ENCODE measurements at places on chromosomes 12 and 14.

GRCh38 chr14:52081964-52082363 lies 13.1 kb upstream of the NID2 start:
- DNase-seq = no peak

GRCh38 chr14:52244328-52244727 lies 23.2 kb upstream of the PTGDR start:
- DNase-seq = no peak

DNA sequence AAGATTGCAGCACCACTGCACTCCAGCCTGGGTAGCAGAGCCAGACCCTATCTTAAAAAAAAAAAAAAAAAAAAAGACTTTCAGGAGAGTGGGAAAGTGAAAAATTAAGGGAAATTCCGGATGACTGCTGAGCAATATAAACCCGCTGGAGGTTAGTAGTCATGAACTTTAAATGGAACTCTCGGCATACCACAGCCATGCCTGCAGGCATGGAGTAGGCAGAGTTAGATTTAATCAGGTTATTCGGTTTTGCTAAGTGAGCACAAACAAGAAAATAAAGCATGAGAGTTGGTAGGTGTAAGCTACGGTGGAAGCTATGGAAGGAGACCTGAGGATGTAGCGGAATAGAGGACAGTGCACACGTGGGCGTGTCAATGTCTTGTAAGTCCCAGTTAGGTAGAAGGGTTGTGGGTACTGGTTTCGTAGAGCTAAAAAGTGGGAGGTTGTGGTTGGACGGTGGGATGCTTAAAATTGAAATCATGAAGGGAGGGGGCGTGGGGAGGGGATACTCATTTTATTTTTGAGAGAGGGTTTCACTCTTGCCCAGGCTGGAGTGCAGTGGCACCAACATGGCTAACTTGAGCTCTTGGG lies 11.8 kb upstream of the TUBA1C start:
- DNase-seq = no peak

GRCh38 chr12:53082637-53083175 lies 3.5 kb upstream of the SPRYD3 start:
- no peak for DNase-seq

DNA sequence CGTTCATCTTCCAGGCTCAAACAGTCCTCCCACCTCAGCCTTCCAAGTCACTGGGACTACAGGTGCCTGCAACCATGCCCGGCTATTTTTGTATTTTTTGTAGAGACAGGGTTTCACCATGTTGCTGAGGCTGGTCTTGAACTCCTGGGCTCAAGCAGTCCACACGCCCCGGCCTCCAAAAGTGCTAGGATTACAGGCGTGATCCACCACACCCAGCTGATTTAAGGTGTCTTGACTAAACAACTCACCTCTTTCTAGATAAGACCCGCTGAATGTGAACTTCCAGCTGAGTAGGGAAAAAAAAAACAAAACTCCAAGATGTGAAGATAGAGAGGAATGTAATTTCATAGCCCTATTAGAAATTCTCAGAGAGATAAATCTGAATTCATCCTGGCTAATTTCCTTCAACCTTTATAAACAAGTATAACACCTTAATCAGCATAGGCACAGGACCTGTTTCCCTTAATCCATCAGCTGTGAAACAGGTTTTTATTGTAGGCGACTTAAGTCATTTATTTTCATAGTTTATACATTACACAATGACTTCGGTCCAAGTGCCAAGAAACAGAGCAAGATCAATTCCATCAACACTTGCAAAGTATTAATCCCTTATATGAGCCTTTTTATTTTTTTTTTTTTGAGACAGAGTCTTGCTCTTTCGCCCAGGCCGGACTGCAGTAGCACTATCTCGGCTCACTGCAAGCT lies 51.5 kb downstream of the HCAR2 start:
- DNase-seq = no peak

GRCh38 chr14:100669468-100669867 lies 57.2 kb upstream of the DLK1 start:
- DNase-seq = no peak

DNA sequence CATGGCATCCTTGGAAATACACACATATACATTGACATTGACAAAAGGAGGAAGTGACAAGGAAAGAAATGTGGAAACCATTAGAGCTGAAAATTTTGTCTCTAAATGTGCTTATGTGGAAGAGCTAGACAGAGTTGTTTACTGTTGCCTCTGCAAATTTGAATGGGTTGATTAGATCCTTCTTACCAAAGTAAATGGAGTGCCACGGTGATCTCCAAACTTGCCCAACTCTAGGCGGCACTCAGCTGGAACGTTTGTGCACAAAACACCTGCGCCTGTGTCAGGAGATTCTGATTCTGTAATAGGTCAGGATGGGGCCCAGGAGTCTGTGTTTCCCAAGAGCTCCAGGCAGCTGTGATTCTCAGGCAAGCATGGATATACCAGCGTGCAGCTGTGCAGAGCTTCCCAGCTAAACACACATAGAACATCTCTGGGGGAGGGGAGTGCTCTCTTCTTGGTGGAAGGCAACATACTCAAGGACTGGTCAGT lies 77.8 kb upstream of the BDKRB2 start:
- DNase-seq = no peak

- DNase-seq = peak; percentile 28
Observed at GRCh38 chr14:89378119-89378518, 38.9 kb downstream of the FOXN3 start.

DNA sequence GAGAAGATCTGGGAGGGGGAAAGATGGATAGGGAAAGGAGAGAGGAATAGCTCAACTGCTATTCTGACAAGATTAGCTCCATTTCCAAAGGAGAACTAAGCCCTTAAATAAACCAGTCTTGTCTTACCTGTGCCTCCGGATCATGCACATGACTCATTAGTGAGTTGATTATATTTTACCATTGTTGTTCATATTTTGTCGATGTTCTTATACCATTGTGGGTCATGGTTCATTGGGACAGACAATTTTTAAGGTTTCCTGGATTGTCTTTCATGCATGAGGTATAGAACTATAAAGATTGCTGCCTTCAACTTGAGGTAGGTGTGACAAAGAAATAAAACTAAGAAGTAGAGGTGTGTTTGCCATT lies 243.0 kb upstream of the ATP2B1 start:
- DNase-seq = no peak

- DNase-seq = no peak
Observed at GRCh38 chr14:59632381-59632780, 55.8 kb upstream of the CCDC175 start.

- no peak for DNase-seq
Observed at GRCh38 chr12:116060764-116061163, 216.7 kb downstream of the MED13L start.

- DNase-seq = no peak
Observed at GRCh38 chr12:93198086-93198485, 179.6 kb upstream of the NUDT4 start.

GRCh38 chr14:79911744-79912143 lies 299.6 kb downstream of the DIO2 start:
- DNase-seq = no peak

GRCh38 chr14:47365233-47365632 lies 310.2 kb downstream of the MDGA2 start:
- no peak for DNase-seq

GRCh38 chr14:85308531-85309300 lies 221.2 kb upstream of the FLRT2 start:
- no peak for DNase-seq

GRCh38 chr12:113479590-113480335 lies 8.1 kb upstream of the LHX5 start:
- no peak for DNase-seq

DNA sequence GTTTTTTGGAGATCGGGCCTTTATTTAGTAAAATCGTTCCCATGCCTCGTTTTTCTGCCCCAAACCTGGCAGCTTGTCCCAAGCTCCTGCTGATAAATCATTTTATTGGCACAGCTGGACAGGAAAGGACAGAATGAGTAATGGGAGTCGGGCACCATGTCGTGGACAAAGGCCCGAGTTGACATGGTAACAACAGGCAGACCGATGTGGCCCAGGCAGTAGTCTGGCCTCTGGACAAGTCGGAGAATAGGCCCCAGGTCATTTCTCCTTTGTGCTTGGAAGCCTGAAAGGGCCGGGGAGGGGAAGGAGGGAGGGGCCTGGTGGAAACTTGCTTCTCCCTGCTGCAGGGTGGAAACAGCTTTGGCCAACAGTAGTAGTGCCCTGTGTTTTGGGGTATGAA lies 234.9 kb downstream of the SUDS3 start:
- no peak for DNase-seq

GRCh38 chr12:47551426-47551851 lies 154.4 kb downstream of the RPAP3 start:
- DNase-seq = no peak

DNA sequence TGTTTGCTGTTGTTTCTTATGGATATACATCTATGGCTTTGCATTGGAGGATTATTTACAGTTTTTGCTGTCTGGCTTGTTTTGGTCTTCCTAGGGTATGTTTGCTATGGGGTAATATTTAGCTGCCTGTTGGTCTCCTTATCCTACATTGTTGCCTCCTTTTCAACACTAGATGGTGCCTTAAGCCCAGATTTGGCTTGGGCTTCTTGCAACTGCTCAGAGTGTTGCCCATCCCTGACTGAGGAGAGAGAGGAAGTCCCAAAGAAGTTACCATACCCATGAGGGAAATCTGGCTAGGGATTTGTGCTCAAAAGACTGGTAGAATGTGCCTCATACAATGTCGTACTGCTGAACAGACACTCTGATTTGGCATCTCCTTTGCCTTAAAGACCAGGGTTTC lies 94.6 kb upstream of the MUCL1 start:
- DNase-seq = no peak

- no peak for DNase-seq
Observed at GRCh38 chr12:110501399-110501751, 536 bp downstream of the VPS29 start.

GRCh38 chr14:22671622-22672021 lies 27.5 kb upstream of the OR6J1 start:
- DNase-seq = no peak

DNA sequence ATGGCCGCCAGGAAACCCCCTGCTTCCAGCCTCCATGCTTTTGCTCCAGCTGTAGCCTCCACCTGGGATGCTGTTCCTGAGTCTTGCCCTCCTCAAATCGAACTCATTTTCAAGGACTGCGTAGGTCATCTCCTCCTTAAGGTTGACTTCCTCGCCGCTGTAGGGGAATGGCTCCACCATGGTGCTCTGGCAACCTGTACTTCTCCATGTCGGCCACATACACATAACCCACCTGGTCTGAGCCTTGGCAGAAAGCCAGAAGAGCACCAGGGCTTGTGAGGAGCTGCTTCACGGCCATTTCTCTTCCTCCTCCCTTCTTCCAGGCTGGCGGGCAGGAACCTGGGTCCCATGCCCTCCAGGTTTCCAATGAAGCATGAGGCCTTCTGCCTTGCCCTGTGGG lies 36.7 kb upstream of the BEGAIN start:
- no peak for DNase-seq

DNA sequence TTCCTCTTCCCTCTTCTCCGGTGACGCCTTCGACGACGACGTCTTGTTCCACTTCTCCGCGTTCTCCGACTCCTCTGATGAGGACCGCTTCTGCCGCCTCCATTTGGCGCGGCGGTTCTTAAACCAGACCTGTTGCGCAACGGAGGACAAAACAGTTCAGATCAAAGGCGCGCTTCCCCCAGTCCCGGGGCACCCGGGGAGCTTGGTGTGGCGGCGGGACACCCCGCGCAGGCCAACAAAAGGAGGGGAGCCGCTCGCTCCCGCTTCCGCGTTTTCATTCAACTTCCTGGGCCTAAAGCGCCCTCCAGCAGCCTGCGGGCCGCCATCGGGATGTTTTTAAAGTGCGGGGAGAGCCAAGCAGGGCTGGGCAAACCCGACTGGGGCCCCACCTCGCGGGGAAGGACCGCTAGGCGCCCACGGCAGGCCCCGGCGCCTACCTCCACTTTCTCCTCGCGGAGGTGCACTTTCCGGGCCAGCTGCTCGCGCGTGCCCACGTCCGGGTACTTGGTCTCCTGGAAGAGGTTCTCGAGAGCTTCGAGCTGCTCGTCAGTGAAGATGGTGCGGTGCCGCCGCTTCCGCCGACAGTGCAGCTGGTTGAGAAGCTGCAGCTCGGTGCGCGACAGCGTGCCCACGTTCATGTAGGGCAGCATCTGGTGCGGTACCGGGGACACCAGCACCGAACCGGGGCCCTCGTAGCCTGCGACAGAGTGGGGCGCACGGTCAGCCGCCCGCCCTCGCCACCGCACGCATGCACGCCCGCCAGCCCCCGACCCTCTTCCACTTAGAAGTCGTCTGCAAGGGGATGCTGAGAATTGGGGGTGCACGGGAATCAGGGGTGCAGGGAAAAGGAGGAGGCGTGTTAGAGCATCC lies 1.2 kb downstream of the GSC start:
- DNase-seq = no peak

- no peak for DNase-seq
Observed at GRCh38 chr12:31466768-31467167, 124.2 kb downstream of the DENND5B start.

- DNase-seq = no peak
Observed at GRCh38 chr12:80173083-80173864, 73.9 kb downstream of the OTOGL start.

DNA sequence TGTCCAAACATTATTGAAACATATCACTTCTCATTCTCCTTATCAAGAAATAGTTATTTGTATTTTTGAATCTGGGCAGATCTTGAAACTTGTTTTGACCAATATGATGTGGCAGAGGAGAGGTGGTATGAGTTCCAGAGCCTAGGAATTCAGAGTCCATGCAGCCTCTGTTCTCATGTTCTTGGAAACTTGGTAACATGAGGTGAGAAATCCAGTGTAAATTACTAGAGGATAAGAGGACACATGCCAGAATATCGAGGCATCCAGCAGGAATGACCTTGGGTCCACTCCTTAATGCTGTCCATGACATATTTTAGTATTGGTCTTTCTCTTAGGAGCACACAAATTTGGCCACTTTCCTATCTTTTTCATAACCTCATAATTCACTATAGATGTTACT lies 1374.6 kb downstream of the FSCB start:
- DNase-seq = no peak

GRCh38 chr14:81192594-81192993 lies 28.2 kb downstream of the GTF2A1 start:
- no peak for DNase-seq

DNA sequence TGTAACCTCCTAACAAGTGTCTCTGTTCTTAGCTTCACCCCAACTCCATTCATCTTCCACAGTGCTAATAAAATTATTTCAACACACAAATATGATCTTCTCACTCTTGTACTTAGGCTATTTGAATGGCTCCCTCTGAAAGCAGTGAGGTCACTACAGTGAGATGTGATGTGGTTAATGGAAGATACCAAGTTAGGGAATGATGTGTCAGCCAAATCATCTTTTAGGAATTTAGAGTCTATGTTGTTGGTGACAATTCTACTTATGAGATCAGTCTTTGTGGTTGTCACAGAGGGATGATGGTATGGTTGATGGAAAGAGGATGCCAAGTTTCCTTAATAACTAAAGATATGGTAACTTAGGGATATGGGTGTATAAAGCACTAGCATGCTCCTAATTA lies 57.6 kb downstream of the POLR3B start:
- DNase-seq = no peak

- DNase-seq = no peak
Observed at GRCh38 chr12:100808777-100809176, 14.2 kb downstream of the ANO4 start.
